ENCODE measurements at places on chromosomes 11 and 22.

GRCh38 chr11:19951558-19952115, 208.6 kb downstream of the DBX1 start:
- DNase-seq, result peak; percentile 17

GRCh38 chr11:130449996-130450769, 1.7 kb downstream of the ADAMTS15 start:
- DNase-seq, result no peak

DNA sequence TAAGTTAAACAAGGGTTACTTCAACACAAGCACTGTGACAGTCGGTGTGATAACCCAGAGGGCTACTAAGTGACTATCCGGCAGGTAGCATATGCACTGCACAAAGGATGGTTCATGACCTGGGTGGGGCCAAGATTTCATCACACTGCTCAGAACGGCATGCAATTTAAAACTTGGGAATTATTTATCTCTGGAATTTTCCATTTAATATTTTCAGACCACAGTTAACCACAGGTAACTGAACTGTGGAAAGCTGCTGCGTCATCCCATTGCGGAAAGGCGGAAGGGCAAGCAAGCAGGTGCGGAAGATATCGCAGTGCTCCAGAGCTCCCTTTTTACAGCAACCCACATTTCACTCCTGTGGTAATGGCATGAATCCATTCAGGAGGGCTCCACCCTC, 540.8 kb downstream of the INSC start:
- DNase-seq, result no peak

- DNase-seq, result no peak
Measured at GRCh38 chr11:48044577-48044976, 64.2 kb downstream of the PTPRJ start.
